ENCODE measurements at places on chromosomes 7 and 10.

GRCh38 chr10:76001019-76001418 lies 569.6 kb downstream of the LRMDA start:
- DNase-seq = no peak

GRCh38 chr7:80618096-80618495 lies 20.3 kb upstream of the CD36 start:
- DNase-seq = no peak

DNA sequence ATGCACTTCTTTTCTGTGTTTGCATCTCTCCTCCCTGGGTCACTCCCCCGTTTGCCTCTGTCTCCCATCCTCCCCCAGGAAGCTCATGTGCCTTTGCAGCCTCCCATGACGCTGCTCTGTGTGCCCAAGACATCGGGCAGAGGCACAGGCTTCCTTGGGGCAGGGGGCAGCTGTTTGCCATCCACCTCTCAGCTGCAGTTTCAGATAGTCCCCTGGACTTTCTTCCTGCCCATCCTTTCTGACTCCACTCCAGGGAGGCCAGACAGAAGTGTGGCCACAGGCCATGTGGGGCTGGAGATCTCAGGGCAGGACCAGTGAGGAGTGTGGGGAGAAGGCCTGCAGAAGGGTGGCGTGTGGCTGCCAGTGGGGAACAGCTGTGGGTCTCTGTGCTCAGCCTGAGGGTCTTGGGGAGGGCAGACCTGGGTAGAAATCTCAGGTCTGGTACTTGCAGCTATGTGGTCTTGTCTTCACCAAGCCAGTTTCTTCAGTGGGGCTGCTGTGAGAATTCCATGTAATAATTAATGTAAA lies 10.6 kb upstream of the SAMD8 start:
- no peak for DNase-seq

DNA sequence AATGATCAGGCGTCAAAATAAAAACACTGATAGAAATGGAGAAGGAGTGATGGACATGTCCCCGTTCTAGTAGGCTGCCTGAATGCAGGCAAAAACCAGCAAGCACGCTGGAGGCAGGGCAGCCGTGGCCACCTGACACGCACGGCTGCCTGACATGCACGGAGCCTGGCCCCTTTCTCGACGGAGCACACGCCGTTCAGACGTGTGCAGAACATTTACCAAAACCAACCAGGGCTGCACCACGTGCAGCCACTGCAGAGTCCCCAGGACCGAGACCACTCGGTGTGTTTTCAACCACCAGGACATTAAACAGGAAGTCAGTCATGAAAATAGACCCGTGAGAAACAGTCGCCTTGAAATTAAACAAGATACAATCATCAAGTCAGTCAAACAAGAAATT lies 61.9 kb upstream of the NKX6-2 start:
- no peak for DNase-seq

- DNase-seq = no peak
Measured at GRCh38 chr10:20970708-20971107, 73.6 kb upstream of the NEBL start.

All from fibroblast of pulmonary artery (primary cell).